ENCODE measurements at places on chromosomes 6 and 20. TPM values are rescaled to one million over a fixed set of nuclear protein-coding genes. Genes with fewer than 3 reads are reported as not detected.

DPPA5 gene
- total RNA-seq: not detected

RNF217 gene
- total RNA-seq: 12.2 TPM

DOK5 gene
- total RNA-seq: not detected

SLC22A2 gene
- not detected for total RNA-seq

NFATC2 gene
- 1.1 TPM for total RNA-seq

BCAS1 gene
- not detected for total RNA-seq

IL17F gene
- total RNA-seq: not detected

DNA sequence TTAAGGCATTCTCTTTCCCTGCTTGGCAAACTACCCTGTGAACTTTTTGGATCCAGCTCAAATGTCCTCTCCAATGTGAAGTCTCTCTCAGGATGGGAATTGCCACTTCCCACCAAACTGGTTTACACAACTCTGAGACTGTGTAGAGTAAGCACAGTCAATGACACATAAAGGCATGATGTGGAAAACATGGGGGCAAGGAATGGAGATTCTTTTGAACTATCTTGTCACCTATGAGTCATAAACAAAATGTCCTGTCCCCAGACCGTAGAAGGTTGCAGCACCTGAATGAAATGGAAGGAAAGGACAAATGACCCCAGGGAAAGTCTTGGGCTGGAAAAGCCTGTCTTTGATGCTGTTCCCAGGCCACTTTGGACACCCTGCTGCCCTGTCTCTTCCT, 11.0 kb upstream of the KIF13A start:
- no peak for DNase-seq

GRCh38 chr6:12112540-12113189, 100.6 kb downstream of the HIVEP1 start:
- DNase-seq: no peak

DNA sequence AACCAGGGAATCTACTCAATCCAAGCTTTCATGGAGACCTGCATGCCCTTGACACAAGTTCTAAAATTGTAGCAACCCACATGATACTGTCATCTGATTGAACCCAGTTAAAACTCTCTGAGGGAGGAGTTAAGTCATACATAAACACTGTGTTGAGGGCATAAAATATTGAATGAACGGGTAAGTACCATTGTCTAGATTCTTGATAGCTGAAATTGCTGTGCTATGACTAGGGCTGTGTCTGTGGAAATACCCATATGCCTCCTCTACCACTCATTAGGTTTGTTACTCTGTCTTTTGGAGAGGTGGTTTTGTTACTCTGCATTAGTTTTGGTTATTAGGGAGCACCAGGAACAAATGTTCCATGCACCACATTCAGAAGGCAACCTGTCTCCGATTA, 7.6 kb downstream of the ENPP4 start:
- no peak for DNase-seq

GRCh38 chr6:135853227-135853626, 1.7 kb downstream of the PDE7B start:
- no peak for DNase-seq

GRCh38 chr6:169072127-169073042, 181.3 kb downstream of the THBS2 start:
- no peak for DNase-seq

DNA sequence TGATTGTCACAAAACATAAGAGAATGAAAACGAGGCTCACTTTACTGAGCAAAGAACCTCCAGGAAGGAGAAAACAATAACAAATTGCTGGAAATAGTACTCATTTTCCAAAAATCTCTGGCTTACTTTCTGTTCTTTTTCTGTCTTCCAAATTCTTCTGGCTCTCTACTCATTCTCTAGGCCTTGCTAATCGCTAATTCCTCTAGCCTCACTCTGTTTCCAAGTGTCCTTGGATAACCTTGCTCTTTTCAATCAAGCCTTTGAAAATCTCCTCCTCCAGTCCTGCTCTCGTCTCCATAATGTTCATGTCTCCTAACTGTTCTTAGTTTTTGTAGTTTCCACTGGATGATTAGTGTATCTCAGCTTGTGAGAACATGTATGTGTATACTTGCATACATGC, 96.2 kb upstream of the MAP7 start:
- no peak for DNase-seq

DNA sequence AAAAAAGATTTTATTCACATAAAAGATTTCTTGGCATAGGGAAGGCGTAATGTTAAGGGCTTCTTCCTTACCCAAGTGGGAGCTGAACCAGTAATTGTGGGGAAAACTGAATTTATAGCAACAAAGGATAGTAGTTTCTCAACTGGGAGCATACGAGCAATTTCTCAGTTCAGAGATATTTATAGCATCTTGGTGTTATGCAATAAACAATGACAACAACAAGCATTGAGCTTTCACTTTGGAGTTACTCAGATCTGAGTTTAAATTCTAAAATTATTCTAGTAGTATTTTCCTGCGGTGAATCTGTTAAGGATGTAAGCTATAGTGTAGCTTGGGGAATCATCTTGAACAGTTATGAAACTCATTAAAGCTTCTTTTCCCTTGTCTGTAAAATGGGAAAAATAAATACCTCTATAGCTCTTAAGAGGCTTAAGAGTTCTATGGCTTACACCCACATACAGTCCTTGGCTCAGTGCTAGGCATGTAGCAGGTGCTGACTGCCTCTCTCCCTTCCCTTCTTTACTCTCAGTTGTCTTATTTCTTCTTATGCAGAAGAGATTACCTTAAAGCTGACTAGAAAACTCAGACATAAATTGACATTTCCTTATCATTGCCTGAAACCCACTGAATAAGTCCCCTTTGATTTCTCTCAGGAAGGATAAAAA, 58.8 kb downstream of the SAMD5 start:
- DNase-seq: no peak

GRCh38 chr20:37852666-37853065, 50.3 kb upstream of the VSTM2L start:
- DNase-seq: no peak

GRCh38 chr6:12356431-12356830, 66.3 kb downstream of the EDN1 start:
- DNase-seq: no peak

- no peak for DNase-seq
Observed at GRCh38 chr20:51738877-51739447, 29.2 kb downstream of the ATP9A start.

GRCh38 chr6:88177961-88178464, 11.9 kb upstream of the CNR1 start:
- no peak for DNase-seq

- DNase-seq: no peak
Observed at GRCh38 chr6:26089272-26089671, 2.0 kb downstream of the HFE start.

DNA sequence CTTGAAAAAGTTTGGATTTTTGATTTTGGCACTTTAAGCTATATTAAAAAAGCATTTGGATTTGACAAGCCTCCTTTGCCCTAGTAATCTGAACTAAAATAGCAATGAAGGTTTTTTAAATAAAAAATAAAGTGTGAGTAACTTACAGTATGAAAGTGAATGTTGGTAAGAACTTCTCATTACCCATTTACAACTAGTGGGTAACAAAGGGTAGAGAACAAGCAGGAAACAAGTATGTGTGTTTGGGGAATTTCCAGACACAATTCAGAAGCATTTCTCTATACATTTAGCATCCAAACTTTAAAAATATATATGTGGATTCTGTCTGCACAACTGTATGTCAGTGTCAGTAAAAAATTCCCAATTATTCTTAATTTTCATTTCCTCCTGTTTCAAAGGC, 2.9 kb downstream of the TMEM30A start:
- no peak for DNase-seq

DNA sequence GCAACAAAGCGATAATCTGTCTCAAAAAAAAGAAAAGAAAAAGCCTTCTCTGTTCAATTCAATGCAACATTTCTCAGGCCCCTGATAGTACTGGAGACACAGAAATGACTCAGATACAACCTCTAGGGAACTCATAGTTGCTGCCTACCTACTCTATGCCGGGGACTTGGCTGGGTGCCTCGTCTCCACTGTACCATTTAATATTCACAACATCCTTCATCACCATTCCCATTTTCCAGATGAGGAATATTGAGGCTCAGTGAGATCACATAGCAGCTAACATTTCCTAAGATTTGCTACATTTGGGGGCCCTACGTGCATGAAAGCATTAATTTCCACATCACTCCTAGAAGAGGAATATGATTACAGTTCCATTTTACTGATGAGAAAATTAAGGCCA, 7.5 kb downstream of the NOL4L start:
- no peak for DNase-seq

GRCh38 chr6:24566020-24566767, 71.4 kb downstream of the ALDH5A1 start:
- no peak for DNase-seq

DNA sequence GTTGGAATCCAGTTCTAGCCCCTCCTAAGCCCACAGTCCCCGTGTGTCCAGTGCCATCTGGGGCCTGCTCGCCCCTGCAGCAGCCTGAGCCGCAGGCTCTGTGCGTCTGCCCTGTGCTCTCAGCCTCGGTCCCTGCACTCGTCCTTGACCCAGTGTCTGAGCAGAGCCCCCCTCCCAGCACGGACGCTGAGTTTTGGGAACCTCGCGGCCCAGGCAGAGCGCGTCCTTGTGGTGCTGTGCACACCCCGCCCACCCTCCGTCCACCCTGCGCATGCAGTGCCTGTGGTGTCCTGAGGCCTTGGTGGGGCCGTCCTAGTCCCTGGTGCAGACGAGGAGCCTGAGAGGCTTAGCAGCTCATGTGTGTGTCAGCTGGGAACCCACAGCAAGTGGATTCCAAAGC, 31.6 kb downstream of the OSBPL2 start:
- DNase-seq: no peak

GRCh38 chr6:111769365-111770152, 103.7 kb downstream of the FYN start:
- no peak for DNase-seq

DNA sequence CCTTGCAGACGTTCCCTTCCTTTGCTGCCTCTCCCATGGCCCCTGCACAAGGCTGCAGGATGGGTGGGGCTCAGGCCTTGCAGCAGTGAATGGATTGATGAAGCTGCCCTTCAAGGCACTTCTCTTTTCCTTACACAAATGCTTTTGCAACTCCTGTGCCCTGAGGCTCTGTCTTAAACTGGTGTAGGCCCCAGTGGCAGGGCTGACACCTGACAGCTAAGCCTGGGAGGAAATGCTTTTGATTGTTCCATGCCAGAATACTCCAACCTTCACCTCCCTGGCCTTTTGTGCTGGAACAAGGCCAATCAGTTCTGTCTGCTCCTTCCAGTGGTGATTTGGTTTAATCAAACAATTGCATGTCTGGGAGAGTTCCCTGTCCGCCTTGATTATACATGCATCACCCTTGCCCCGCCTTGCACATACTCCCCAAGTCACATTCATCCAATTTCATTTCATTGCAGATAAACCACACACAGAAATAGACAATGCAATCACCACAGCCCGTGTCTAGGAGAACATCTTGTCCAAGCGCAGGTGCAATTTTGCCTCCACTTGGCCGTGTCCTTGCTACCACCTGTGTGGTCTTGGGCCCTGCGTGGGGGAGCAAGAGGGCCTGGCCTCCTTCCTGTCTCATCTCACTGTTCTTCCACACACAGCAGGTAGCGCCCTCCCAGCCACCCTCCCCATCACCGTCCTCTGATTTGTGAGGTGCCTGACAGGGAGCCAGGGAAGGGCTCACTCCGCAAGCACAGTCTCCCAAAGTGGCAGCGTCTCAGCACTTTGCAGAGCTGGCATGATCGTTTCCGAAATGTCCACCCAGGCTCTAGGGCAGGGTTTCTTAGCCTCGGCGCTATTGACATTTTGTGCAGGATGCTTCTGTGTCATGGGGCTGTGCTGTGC, 120.4 kb downstream of the CDH26 start:
- DNase-seq: no peak

DNA sequence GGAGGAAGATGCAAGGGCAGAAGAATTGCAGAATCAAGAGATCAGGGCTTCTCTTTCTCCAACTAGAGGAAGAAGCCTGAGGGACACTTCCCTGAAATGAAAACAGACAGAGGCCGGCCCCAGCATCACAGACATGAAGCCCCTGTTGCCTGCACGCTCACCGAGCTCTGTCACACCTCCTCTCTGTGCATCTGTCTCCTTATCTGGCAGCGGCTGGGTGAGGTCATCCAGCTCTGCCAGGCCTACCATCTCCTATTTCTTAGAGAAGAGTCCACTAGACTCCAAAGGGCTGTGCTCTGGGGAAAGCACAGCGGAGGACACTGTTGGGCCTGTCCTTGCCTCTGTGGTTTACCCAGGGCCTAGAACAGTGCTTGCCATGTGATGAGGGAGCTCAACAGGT, 71.9 kb upstream of the MLN start:
- DNase-seq: no peak

- no peak for DNase-seq
Observed at GRCh38 chr20:12827816-12828385, 180.9 kb upstream of the SPTLC3 start.

GRCh38 chr20:47857187-47857568, 71.9 kb upstream of the SULF2 start:
- DNase-seq: no peak

DNA sequence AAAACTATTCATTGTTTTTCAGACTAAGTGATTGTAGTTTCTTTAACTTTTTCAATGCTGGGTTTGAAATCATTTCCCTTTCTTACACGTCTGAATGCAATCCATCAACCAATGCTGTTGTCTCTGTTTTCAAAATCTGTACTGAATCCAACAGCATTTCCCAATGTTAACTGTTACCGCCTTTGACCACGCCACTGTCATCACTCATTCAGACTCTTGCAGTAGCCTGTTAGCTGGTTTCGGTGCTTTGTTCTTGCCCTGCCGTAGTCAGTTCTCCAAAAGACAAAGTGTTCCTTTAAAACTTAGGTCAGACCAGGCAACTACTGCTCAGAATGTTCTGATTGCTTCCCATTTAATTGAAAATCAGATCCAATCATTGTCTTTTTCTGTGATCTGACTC, 131.3 kb downstream of the PLCB4 start:
- DNase-seq: no peak

DNA sequence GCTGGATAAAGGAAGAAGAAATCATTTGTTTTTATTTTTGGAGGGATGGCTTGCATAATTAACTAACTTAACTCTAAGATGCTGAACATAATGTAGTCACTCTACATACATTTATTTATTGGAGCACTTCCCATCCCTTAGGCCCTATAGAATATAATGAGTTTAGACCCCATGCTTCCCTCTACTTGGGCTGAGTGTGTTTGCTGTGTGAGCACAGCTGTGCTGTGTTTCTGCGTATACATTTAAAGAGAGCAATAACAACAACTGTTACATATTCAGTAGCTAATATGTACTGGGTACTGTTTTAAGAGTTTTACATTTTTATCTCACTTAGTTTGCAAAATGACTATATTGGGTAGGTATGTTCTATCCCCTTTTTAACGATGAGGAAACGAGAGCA, 736.6 kb upstream of the NRSN1 start:
- DNase-seq: no peak

- no peak for DNase-seq
Observed at GRCh38 chr6:98486057-98486456, 348.3 kb upstream of the POU3F2 start.

DNA sequence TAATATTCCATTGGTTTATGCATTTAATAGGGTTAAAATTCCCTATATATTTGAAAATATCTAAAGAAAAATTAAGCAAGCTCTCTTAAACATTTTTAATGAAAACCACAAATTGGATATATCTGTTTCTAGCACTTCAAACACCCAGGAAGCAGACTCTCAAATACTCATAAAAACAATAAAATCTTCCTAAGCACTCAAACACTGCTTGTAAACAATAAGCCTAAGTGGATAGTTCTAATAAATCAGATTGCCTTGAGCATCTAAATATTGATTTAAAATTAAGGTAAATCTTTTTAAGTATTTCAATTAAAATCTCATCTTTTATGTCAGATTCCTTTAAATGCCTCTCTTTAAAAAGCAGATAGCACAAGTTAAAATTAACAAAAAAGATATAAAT, 254.4 kb downstream of the KCNQ5 start:
- no peak for DNase-seq

Data from NCI-H460 (cell line).